ENCODE measurements at places on chromosomes 12 and 14. TPM values are rescaled to one million over a fixed set of nuclear protein-coding genes. Genes with fewer than 3 reads are reported as not detected.

COPZ1 gene
- total RNA-seq, result 133 TPM

CLEC9A gene
- total RNA-seq, result not detected

RBM19 gene
- 29.0 TPM for total RNA-seq

EPYC gene
- not detected for total RNA-seq

PCED1B gene
- total RNA-seq, result 0.32 TPM

C12orf54 gene
- total RNA-seq, result not detected

MDGA2 gene
- total RNA-seq, result not detected

GOLGA3 gene
- total RNA-seq, result 138 TPM

ABCD2 gene
- total RNA-seq, result not detected

GUCY2C gene
- not detected for total RNA-seq

PZP gene
- total RNA-seq, result 1.1 TPM

TCL1B gene
- not detected for total RNA-seq

LRRK2 gene
- 1.2 TPM for total RNA-seq

ATP2B1 gene
- total RNA-seq, result 32.9 TPM

CD4 gene
- total RNA-seq, result not detected

CDKL1 gene
- 15.1 TPM for total RNA-seq

AJUBA gene
- 94.0 TPM for total RNA-seq

SPIC gene
- not detected for total RNA-seq

PRKD1 gene
- total RNA-seq, result 8.3 TPM

GPRC5A gene
- total RNA-seq, result 4.9 TPM

KRT2 gene
- not detected for total RNA-seq

FOXG1 gene
- not detected for total RNA-seq

IL31 gene
- not detected for total RNA-seq

FICD gene
- total RNA-seq, result 5.0 TPM

POTEG gene
- total RNA-seq, result not detected

ANKS1B gene
- 0.19 TPM for total RNA-seq

GNB3 gene
- total RNA-seq, result 0.44 TPM

RNASE12 gene
- not detected for total RNA-seq

PTPRQ gene
- not detected for total RNA-seq

LMO3 gene
- not detected for total RNA-seq

TMEM253 gene
- total RNA-seq, result not detected

GCH1 gene
- total RNA-seq, result 6.0 TPM

ABCC9 gene
- under 0.01 TPM for total RNA-seq

DNM1L gene
- 115 TPM for total RNA-seq

SIX4 gene
- total RNA-seq, result 0.88 TPM

PRIM1 gene
- 7.8 TPM for total RNA-seq
